Activated B cell treated with CpG ODN at 0.5 μM for 24 hours (primary cell): ENCODE measurements at places on chromosomes 7 and 10.

DNA sequence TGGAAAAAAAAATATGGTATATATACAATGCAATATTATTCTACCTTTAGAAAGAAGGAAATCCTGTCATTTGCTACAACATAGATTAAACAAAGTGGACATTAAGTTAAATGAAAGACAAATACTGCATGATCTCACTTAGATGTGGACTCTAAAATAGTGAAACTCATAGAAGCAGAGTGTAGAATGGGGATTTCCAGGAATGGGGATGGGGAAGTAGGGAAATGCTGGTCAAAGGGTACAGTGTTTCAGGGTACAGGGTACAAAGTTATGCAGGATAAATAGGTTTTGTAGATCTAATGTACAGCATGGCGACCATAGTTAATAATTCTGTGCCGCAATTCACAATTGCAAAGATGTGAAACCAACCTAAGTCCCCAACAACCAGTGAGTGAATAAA is 385.5 kb downstream of the SFMBT2 start:
- H3K27me3 ChIP-seq: no peaks in the 10 kb centered on the region
- DNase-seq: no peak
- H3K27ac ChIP-seq: no peak overlapping the region
- no peaks in the 10 kb centered on the region for H3K36me3 ChIP-seq

DNA sequence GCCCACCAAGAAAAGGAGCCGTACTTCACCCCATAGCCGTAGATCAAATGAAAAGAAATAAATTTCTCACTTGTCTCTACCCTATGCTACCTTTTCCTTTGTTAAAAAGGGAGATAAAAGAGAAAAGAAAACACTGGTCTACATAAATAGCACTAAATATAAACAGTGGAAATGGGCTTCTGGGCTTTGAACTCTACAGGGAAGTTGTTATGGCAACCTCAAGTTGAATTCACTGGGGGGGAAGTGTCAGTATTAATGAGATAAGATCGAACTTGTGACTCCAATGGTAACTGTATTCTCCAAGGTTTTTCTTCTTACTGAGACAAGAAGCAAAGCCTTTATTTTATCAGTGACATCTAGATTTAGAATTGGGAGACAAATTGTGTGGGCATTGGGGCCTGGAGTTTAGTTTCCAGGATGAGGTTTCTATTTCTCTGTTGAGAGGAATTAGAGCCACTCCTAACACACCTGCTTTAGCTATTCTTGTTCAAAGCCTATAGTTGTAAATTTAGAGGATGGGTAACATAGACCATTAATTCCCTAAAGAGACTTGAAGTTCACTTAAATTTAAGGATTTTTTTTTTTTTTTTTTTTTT is 604.3 kb upstream of the GALNT17 start:
- peaks cover 12% of the 10 kb centered on the region for H3K36me3 ChIP-seq
- no peak overlapping the region for H3K4me3 ChIP-seq
- no peaks in the 10 kb centered on the region for H3K4me1 ChIP-seq
- H3K27me3 ChIP-seq: no peaks in the 10 kb centered on the region
- no peak for DNase-seq

- no peak for DNase-seq
- no peak overlapping the region for H3K27ac ChIP-seq
- no peaks in the 10 kb centered on the region for H3K27me3 ChIP-seq
- H3K4me1 ChIP-seq: no peaks in the 10 kb centered on the region
- no peak overlapping the region for H3K4me3 ChIP-seq
These were observed 29.0 kb upstream of the SUN1 start for GRCh38 chr7:803243-803635.

GRCh38 chr10:79168210-79168609 is 99.4 kb downstream of the ZMIZ1 start:
- H3K27me3 ChIP-seq: no peaks in the 10 kb centered on the region
- no peak for DNase-seq
- no peaks in the 10 kb centered on the region for H3K4me1 ChIP-seq
- no peak overlapping the region for H3K4me3 ChIP-seq
- H3K27ac ChIP-seq: no peak overlapping the region

- no peak overlapping the region for H3K4me3 ChIP-seq
- H3K27ac ChIP-seq: no peak overlapping the region
- no peaks in the 10 kb centered on the region for H3K27me3 ChIP-seq
- H3K4me1 ChIP-seq: no peaks in the 10 kb centered on the region
These were observed 27.7 kb downstream of the SUGCT start for GRCh38 chr7:40162516-40162915.

GRCh38 chr7:42389697-42390096 is 152.7 kb upstream of the GLI3 start:
- no peaks in the 10 kb centered on the region for H3K27me3 ChIP-seq
- H3K36me3 ChIP-seq: no peaks in the 10 kb centered on the region
- H3K27ac ChIP-seq: no peak overlapping the region
- no peak overlapping the region for H3K4me3 ChIP-seq

- H3K27ac ChIP-seq: no peak overlapping the region
- H3K27me3 ChIP-seq: peaks cover 8% of the 10 kb centered on the region
- DNase-seq: no peak
- no peaks in the 10 kb centered on the region for H3K36me3 ChIP-seq
- no peak overlapping the region for H3K4me3 ChIP-seq
- no peaks in the 10 kb centered on the region for H3K4me1 ChIP-seq
These were observed 46.0 kb downstream of the PTPRE start for GRCh38 chr10:127952918-127953317.

GRCh38 chr10:113179966-113180365 is 229.9 kb downstream of the TCF7L2 start:
- H3K36me3 ChIP-seq: no peaks in the 10 kb centered on the region
- no peak for DNase-seq
- H3K4me1 ChIP-seq: peaks cover 5% of the 10 kb centered on the region
- no peaks in the 10 kb centered on the region for H3K27me3 ChIP-seq
- H3K27ac ChIP-seq: no peak overlapping the region
- H3K4me3 ChIP-seq: no peak overlapping the region

DNA sequence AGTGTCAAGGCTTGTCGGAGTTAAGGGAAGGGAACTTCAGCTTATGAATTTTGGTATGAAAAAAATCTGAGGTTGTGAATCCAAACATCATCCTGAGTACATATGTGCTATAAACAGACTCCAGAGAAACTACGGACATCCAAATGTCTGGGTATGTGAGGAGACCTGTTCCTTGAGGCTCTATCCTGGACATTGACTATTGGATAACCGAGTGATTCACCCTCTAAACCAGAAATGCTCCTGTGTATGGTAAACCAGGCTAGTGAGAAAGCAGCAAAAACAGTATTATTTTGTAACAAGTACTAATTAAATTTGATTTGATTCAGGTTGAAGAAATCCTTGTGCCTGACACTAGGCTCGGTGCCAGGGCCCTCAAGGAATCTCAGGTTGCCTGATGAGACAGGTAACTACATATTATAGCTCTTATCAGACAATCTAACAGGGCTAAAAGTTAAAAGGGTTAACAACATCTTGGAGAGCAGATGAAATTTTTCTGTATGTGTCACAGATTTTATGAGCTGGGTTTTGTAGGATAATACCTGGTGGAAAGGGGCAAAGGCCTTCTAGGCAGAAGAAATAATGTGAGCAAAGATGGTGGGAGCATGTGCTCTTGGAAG is 10.4 kb upstream of the STOX1 start:
- peaks cover 2% of the 10 kb centered on the region for H3K27me3 ChIP-seq
- H3K36me3 ChIP-seq: no peaks in the 10 kb centered on the region
- no peak overlapping the region for H3K4me3 ChIP-seq
- no peaks in the 10 kb centered on the region for H3K4me1 ChIP-seq

DNA sequence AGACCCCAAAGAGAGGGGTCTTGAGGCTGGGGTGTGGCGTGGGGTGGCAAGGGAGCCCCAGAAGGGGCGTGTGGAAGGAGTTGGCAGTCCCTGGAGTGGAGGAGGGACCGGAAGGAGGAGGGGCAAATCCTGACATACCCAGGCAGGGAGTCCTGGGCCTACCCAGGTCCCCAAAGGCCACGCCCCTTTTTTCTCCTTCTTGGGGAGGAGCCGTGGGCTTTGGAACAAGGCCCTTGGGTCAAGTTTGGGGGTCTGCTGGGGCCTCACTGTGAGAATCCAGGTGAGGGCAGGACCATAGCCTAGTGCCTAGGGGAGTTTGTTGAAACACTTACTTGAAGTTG is 1.2 kb upstream of the SMARCD3 start:
- no peak for DNase-seq
- peaks cover 50% of the 10 kb centered on the region for H3K4me1 ChIP-seq
- H3K27ac ChIP-seq: no peak overlapping the region
- peaks cover 50% of the 10 kb centered on the region for H3K27me3 ChIP-seq

GRCh38 chr10:22218448-22218847 is 633 bp upstream of the EBLN1 start:
- no peak overlapping the region for H3K4me3 ChIP-seq
- no peaks in the 10 kb centered on the region for H3K36me3 ChIP-seq
- no peaks in the 10 kb centered on the region for H3K4me1 ChIP-seq
- no peak overlapping the region for H3K27ac ChIP-seq

DNA sequence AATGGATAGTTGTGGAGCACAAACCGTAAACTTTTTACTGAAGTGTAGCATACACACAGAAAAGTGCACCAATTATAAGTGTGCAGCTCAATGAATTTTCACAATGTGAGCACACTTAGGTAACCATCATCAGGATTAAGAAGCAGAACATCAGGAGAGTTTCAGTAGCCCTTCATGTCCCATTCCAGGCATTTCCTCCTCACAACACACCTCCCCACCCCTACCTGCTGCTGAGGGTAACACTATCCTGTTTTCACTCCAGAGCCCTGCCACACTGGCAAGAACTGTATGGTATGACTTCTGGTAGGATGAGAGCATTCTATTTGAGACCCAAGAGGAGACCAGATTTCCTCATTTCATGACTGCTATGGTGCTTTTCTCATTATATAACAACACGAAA is 166.5 kb downstream of the PPP1R3A start:
- H3K27me3 ChIP-seq: no peaks in the 10 kb centered on the region
- no peak for DNase-seq
- H3K27ac ChIP-seq: no peak overlapping the region
